ENCODE measurements at places on chromosomes 5 and 9. TPM values are rescaled to one million over a fixed set of nuclear protein-coding genes. Genes with fewer than 3 reads are reported as not detected.

Gene HAVCR2
- total RNA-seq = 3.5 TPM

Gene C5orf34
- 0.73 TPM for total RNA-seq

- DNase-seq = no peak
Measured at GRCh38 chr5:128035689-128036088, 47.9 kb upstream of the SLC12A2 start.

DNA sequence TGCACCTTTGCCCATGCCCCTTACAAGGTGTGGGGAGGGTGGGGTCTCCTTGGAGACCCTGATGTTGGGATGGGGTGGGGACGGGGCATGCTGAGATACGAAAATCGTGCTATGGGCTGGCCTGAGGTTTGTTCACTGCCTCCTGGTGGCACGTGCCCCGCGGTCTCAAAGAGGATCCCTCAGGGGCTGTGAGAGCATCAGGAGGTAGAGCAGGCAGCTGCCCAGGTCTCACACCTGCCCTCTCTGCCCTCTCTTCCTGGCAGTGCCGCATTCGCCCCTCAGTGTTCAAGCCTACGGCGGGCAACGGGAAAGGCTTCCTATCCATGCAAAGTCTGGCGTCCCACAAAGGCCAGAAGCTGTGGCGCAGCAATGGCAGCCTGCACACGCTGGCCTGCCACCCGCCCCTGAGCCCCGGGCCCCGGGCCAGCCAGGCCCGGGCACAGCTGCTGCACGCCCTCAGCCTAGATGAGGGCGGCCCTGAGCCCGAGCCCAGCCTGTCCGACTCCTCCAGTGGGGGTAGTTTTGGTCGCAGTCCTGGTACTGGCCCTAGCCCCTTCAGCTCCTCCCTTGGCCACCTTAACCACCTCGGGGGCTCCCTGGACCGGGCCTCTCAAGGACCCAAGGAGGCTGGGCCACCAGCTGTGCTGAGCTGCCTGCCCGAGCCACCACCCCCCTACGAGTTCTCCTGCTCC, 6.7 kb downstream of the N4BP3 start:
- no peak for DNase-seq

DNA sequence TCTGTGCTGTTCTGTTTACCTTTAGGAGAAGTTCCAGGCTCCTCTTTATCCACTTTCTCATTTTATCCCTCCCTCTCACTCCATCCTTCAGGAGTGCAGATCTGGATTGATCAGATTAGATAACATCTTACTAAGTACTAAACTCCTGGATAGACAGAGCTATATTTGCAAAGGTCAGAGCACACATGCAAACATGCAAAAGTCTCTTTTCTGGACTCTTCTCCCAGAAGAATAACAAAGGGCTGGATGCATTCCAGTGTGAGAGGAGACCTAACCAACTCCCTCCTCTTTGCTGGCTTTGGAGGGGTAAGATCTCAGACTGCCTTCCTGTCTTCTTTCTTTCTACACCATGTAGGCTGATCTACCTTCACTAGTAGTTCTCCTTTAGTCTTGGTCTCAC, 21.4 kb downstream of the GARNL3 start:
- no peak for DNase-seq

DNA sequence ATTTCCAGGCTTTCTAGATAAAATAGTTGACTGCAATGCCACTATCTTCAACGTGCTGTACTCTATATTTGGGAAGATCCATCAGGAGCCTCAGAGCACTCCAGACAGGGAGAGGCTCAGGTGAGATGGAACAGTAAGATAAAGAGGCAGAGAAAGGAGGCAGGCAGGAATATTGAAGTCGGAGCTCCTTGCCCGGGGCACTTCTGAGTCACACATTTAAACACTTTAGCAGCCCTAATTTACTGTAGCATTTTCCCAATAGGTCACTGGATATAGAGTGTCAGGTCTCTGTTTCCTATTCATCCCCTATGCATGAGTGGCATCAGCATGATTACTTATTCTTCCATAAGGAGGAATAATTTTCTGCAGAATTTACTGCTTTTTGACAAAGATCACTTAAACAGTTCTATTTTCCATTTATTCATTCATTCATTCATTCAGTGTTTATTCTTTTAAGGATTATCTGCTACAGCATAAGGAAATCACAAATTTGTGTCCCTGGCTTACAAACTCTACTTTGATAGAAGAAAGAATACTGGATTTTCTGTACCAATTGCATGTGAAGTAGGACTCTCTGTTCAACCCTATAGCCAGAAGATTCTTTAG, 170.7 kb downstream of the MAPKAP1 start:
- DNase-seq = no peak

GRCh38 chr5:21237461-21237860, 1249.5 kb upstream of the CDH18 start:
- DNase-seq = no peak

GRCh38 chr9:109439378-109440116, 58.6 kb downstream of the PTPN3 start:
- DNase-seq = no peak

- no peak for DNase-seq
Measured at GRCh38 chr5:147882586-147883313, 4.2 kb downstream of the SCGB3A2 start.

All from Right ventricle myocardium inferior (tissue), 1 donor.